Activated CD8-positive, alpha-beta T cell treated with anti-CD3 and anti-CD28 coated beads, Interleukin-2, amount 10 ng/mL, durations not matched to agents 7 days and 5 days (primary cell): ENCODE measurements at places on chromosomes 4 and X. TPM values are rescaled to one million over a fixed set of nuclear protein-coding genes. Genes with fewer than 3 reads are reported as not detected.
A peak's percentile ranks its signal among the peaks of the same experiment; 100 is the strongest.

DNA sequence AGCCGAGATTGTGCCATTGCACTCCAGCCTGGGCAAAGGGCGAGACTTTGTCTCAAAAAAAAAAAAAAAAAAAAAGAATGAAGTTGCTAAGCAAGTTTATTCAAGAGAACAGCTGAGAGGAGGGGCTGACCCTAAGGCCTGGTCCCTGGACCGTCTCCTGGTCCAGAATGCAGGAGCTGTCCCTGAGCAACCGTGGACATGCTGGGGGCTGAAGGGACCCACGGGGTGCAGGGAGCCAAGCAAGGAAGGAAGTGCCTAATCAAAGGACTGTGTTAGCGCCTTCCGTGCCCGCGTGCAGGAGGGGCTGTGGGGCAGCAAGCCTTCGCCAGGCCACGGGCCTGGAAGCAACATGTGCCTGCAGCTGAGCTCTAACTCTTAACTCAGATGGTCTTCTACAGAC is 39.1 kb upstream of the CDKN2AIP start:
- peak overlapping the region; percentile 6 for H3K4me3 ChIP-seq
- no peak overlapping the region for H3K27ac ChIP-seq
- no peaks in the 10 kb centered on the region for H3K36me3 ChIP-seq
- DNase-seq = no peak
- H3K27me3 ChIP-seq = peaks cover 17% of the 10 kb centered on the region

DNA sequence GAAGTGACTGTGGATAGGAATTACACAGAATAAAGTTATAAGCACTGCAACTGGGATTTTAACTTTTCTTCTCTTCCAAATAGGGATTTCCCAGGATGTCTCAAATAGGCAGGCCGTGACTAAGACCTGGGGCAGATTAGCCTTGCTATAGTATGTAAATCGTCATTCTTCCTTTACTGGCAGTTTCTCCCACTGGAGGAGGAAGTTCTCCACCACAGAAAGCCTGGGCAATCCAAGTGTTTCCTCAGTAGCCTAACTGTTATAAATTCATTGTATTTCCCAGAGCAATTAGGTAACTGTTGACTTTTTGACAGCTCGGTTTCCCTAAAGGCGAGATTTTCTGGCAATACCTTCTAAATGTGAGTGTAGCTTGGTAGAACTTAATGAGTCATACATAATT is at the start of gene TNIP3:
TNIP3 (minus strand) TSS at position 31 of the 400 bp plus-strand sequence. CDS start 196 bp downstream, outside the sequence.
- H3K4me1 ChIP-seq = peaks cover 27% of the 10 kb centered on the region
- no peak within 1 kb of the TSS for H3K4me3 ChIP-seq
- H3K36me3 ChIP-seq = peaks cover 5% of the 10 kb centered on the region
- DNase-seq = no peak

- no peak for DNase-seq
- no peak overlapping the region for H3K4me3 ChIP-seq
- H3K27ac ChIP-seq = no peak overlapping the region
- peaks cover 20% of the 10 kb centered on the region for H3K27me3 ChIP-seq
Measured at GRCh38 chrX:38214551-38215531, 5.8 kb downstream of the SRPX start.

DNA sequence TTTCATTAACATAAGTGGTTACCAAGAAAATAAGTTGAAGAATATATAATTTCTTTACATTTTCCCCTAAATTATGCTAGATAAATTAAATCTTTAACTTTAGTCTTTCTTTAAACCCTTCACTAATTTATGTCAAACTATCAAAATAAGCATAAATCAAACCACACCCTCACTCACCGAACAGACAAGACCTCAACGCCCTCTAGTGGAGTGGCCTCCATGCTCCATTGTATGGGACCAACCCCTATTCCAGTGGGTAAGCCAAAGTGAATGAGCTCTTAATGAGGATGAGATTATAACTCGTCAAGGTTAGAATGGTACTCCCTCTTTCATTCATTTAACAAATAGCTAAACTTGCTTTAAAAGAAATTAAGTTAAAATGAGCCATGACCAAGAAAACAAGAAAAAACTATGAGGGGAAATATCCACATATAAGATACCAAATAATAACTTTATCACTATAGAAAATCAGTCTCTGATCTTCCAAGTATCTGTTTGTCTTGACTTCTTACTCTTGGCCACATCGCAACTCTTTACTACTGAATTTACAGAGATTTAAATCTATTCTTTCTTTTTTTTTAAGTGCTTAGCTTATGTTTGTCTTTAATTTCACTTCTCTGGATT is 15.6 kb upstream of the BBS12 start:
- H3K4me1 ChIP-seq = peaks cover 18% of the 10 kb centered on the region
- peak; percentile 79 for DNase-seq
- H3K36me3 ChIP-seq = no peaks in the 10 kb centered on the region
- no peak overlapping the region for H3K27ac ChIP-seq
- H3K27me3 ChIP-seq = peaks cover 3% of the 10 kb centered on the region

- no peak overlapping the region for H3K27ac ChIP-seq
- no peaks in the 10 kb centered on the region for H3K27me3 ChIP-seq
- no peaks in the 10 kb centered on the region for H3K36me3 ChIP-seq
- no peaks in the 10 kb centered on the region for H3K4me1 ChIP-seq
- H3K4me3 ChIP-seq = no peak overlapping the region
- DNase-seq = no peak
Measured at GRCh38 chr4:126071346-126072333, 756.9 kb downstream of the FAT4 start.

- peaks cover 14% of the 10 kb centered on the region for H3K4me1 ChIP-seq
- H3K4me3 ChIP-seq = no peak overlapping the region
- H3K27ac ChIP-seq = no peak overlapping the region
- DNase-seq = peak; percentile 61
- no peaks in the 10 kb centered on the region for H3K36me3 ChIP-seq
Measured at GRCh38 chr4:82268050-82268825, 105.6 kb downstream of the HNRNPD start.

GRCh38 chr4:124593494-124593893 is 119.0 kb downstream of the ANKRD50 start:
- DNase-seq = no peak
- no peaks in the 10 kb centered on the region for H3K27me3 ChIP-seq
- H3K27ac ChIP-seq = no peak overlapping the region

GRCh38 chr4:121308328-121308663 is 72.5 kb downstream of the QRFPR start:
- H3K27me3 ChIP-seq = peaks cover 3% of the 10 kb centered on the region
- H3K36me3 ChIP-seq = no peaks in the 10 kb centered on the region
- H3K27ac ChIP-seq = no peak overlapping the region
- H3K4me1 ChIP-seq = peaks cover 20% of the 10 kb centered on the region
- no peak for DNase-seq

DNA sequence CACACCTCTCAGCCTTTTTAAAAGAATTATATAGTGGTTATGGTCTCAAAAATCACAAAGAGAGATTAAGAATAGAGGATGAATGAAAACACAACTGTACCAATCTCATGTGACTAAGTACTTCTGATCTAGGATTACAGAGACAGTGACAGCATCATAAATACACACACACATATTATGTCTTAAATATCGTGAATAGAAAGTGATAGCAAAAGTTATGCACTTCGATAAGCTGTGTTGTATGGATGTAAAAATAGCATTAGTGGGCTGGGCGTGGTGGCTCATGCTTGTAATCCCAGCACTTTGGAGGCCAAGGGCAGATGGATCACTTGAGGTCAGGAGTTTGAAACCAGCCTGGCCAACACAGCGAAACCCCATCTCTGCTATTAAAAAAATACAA is 25.0 kb downstream of the GYPA start:
- no peaks in the 10 kb centered on the region for H3K36me3 ChIP-seq
- no peak for DNase-seq
- peaks cover 5% of the 10 kb centered on the region for H3K27me3 ChIP-seq
- no peaks in the 10 kb centered on the region for H3K4me1 ChIP-seq
- no peak overlapping the region for H3K27ac ChIP-seq
- H3K4me3 ChIP-seq = no peak overlapping the region

DNA sequence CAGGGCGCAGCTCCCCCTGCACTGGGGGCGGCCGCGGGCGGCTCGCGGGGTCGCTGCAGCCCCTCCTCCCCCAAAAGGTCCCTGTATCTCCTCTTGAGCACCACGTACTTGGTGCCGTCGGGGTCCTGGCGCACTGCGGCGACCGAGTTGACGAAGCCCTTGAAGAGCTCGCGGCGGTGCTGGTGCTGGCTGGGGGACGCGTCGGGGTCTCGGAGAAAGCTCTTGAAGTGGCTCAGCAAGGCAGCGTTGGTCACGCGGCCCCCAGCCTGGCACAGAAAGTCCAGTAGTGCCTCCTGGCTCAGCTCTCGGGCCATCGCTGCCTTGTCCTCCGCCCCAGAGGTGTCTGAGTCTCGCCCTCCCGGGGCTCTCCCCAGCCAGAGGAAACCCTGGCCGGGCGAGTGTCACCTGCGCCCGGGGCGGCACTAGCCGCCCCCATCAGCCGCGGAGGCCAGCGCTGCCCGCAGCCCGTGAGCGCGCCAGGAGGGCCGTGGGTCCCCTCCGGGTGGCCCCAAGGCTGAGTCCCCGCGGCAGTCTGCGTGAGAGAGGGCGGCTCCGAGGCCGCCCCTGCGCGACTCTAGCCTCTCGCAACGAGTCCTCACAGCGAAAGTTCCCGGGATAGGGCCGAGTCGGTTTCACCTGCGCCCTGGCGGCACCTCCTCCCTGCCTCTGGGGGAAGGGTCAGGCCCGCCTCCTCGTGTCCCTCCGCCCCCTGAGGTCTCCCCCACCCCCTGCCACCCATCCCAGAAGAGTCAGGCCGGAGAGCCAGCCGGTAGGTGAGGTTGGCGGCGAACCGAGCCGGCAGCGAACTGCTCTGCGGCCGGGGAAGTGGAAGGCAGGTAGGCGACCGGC is at the start of gene SOWAHB:
SOWAHB (minus strand) TSS at position 609 of the 849 bp plus-strand sequence; CDS start at position 314, 295 bp downstream.
- peaks cover 12% of the 10 kb centered on the region for H3K4me1 ChIP-seq
- DNase-seq = peak; percentile 35
- no peaks in the 10 kb centered on the region for H3K36me3 ChIP-seq
- peak within 1 kb of the TSS; percentile 65 for H3K4me3 ChIP-seq

GRCh38 chr4:3349116-3349515 is 56.3 kb downstream of the RGS12 start:
- DNase-seq = no peak
- H3K27ac ChIP-seq = no peak overlapping the region
- H3K4me1 ChIP-seq = peaks cover 8% of the 10 kb centered on the region

- no peaks in the 10 kb centered on the region for H3K4me1 ChIP-seq
- DNase-seq = no peak
- H3K4me3 ChIP-seq = no peak overlapping the region
- H3K27ac ChIP-seq = no peak overlapping the region
- peaks cover 15% of the 10 kb centered on the region for H3K27me3 ChIP-seq
Measured at GRCh38 chr4:111989817-111990216, 155.4 kb upstream of the FAM241A start.

DNA sequence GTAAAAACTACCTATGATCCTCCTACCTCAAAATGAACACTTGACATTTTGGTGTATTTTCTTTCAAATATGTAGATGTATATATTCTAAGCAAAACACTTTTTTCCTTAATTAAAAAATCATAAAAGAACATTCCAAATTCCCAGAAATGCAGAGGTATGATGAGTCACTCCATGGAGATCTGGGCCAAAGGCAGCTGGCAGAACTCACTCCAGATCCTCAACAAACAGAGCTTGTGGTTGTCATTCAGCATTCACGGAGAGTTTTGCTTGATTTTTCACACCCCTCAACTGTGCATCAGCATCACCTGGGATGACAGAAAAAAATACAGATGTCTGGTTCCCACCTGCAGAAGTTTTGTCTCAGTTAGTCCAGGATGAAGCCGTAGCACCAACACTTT is 144.6 kb downstream of the KIT start:
- peaks cover 24% of the 10 kb centered on the region for H3K4me1 ChIP-seq
- H3K27ac ChIP-seq = no peak overlapping the region
- H3K4me3 ChIP-seq = no peak overlapping the region
- DNase-seq = no peak
- H3K27me3 ChIP-seq = peaks cover 4% of the 10 kb centered on the region
- H3K36me3 ChIP-seq = peaks cover 2% of the 10 kb centered on the region

The GAGE1 gene
- total RNA-seq = not detected

The P2RY10 gene
- total RNA-seq = 49.8 TPM

The MORC4 gene
- 5.7 TPM for total RNA-seq

The PAGE1 gene
- not detected for total RNA-seq

The TNMD gene
- total RNA-seq = not detected

The EPHA5 gene
- total RNA-seq = not detected

The DTHD1 gene
- 0.26 TPM for total RNA-seq

The TSPAN7 gene
- total RNA-seq = not detected
